ENCODE measurements at places on chromosomes 2 and 18.

DNA sequence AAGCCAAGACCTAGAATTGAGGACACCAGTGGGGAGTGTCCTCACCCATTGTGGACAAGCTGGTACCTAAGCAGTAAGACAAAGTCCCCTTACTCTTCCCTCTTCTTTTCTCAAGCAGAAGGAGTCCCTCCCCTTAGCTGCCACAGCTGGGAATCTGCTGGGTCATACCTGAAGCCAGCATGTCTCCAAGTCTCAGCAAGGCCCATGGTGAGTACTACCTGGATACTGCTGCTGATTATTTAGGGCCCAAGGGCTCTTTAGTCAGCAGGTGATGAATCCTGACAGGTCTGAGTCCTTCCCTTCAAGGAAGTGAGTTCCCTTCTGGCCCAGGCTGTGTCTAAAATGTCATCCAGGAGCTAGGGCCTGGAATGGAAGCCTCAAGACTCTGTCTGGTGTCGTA is 198.6 kb upstream of the STK17B start:
- DNase-seq = no peak

GRCh38 chr2:104476075-104476474 is 377.8 kb upstream of the POU3F3 start:
- no peak for DNase-seq

DNA sequence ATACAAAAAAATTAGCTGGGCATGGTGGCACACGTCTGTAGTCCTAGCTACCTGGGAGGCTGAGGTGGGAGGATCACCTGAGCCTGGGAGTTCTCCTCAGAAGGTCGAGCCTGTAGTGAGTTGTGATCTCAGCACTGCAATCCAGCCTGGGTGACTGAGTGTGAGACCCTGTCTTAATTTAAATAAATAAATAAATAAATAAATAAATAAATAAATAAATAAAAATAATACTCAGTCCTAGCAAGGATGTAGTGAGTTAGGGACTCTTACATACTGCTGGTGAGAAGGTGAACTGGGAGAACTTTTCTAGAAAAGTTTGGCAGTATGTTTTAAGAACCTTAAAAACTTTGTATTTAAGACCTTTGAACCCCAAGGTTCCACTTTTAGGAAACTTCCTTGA is 230.0 kb downstream of the CLIP4 start:
- no peak for DNase-seq

DNA sequence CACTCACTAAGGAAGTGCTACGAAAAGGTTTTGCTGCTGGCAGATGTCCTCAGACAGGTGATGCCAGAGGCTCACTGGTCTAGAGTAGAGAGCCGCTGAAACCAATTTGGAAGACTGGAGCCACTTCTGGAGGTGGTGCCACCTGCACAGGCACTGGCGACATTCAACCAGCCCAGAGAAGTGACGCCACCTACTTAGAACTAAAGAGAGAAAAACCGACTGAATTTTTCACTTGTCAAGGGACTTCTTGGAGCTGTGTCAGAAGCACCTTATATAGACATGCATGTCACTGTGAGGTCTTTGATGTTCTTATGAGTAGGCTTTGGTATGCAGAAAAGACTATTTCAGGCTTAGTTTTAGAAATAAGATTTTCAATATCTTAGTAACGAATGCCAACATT is 71.4 kb downstream of the BOD1L2 start:
- no peak for DNase-seq

DNA sequence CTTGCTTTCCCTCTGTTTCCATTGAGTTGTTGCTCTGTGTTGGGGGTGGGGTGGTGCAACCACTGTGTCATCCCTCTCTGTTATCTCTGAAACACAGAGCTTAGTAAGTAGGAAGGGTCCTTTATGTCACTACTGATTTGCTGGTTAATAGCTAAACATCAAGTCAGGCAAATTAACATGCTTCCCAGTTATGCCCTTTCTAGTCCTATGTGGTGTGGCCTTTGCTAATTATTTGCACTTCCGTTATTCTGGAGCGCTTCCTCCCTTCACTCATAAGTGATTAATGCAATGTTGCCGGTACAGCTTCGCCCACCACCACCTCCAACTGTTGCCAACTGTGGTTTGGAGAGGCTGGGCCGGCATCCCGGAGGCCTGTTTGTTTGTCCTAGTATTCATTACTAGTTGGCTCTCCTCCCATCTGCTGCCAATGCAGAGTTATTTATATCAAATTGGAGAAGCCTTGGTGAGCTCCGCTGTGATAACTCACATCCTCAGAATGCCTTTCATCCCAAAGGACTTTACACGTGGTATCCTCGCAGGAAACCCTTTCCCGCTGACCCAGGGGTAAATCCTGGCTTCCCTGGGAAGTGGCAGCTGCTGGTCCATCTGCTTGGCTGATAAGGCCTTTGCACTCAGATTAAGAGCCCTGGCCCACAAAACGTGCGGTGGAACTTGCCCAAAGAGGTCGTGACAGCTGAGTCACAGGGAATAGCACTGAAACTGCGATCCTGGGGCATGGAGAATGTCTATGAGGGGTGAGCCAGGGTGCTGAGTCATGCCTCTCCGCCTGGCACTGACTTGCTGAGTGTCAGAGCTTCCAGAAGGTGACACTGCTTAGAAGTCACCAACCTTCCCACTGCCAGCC is 72.0 kb upstream of the ZCCHC2 start:
- no peak for DNase-seq

- no peak for DNase-seq
Observed at GRCh38 chr2:72932045-72932740, 14.9 kb downstream of the EMX1 start.

- no peak for DNase-seq
Observed at GRCh38 chr2:227545990-227546389, 52.7 kb upstream of the SCYGR2 start.

- DNase-seq = no peak
Observed at GRCh38 chr2:43191947-43192516, 34.4 kb downstream of the ZFP36L2 start.

GRCh38 chr2:70707706-70708105 is 60.3 kb downstream of the ADD2 start:
- DNase-seq = no peak

- DNase-seq = no peak
Observed at GRCh38 chr2:118554616-118555015, 292.8 kb downstream of the EN1 start.

- DNase-seq = no peak
Observed at GRCh38 chr2:166494140-166494624, at the start of gene SCN7A. TSS of gene SCN7A (minus strand) at chr2:166494249. CDS start at chr2:166477696, 16,553 bp downstream.

- no peak for DNase-seq
Observed at GRCh38 chr18:22318745-22319407, 98.8 kb downstream of the CTAGE1 start.

DNA sequence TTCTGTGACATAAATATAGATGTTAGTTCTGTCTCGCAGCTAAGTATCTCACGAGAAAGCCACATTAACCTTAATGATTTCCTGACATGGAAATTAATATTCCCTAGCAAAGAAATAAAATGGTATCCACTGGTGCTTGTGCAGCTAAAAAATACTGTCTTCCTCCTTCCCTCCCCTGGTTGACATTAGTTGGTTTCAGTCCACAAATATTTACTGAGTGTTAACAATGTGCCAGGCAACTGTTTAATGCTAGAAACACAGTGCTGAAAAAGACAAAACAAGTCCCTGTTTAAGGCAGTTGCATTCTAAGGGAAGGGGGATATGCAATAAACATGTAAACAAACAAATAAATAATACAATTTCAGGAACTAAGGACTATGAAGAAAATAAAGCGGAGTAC is 44.2 kb upstream of the VPS54 start:
- DNase-seq = no peak

DNA sequence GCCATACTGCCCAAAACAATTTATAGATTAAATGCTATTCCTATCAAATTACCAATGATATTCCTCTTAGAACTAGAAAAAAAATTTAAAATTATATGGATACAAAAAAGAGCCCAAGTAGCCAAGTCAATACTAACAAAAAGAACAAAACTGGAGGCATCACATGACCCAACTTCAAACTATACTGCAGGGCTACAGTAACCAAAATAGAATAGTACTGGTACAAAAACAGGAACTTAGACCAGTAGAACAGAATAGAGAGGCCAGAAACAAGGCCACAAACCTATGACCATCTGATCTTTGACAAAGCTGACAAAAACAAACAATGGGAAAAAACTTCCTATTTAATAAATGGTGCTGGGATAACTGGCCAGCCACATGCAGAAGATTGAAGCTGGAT is 86.1 kb upstream of the KYNU start:
- no peak for DNase-seq

GRCh38 chr2:59726228-59727120 is 827.0 kb downstream of the BCL11A start:
- no peak for DNase-seq

DNA sequence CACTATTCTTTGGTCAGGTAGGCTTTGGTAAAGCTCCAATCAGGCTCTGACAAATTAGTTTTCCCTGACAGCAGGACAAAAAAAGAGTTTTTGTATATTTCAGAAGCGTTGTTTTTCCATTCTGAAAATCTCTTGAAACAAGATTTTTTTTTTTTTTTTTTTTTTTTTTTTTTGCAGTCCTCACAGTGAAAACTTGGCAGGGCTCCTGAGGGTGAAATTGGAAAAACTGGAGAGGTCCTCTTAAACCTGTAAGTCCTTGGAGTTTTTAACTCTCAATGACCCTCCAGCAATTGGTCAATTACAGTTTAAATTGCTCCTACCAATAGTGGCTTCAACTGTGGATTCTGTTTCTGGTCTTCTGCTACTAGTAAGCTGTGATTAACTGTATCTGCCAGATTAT is 244.5 kb upstream of the PKDCC start:
- DNase-seq = no peak

DNA sequence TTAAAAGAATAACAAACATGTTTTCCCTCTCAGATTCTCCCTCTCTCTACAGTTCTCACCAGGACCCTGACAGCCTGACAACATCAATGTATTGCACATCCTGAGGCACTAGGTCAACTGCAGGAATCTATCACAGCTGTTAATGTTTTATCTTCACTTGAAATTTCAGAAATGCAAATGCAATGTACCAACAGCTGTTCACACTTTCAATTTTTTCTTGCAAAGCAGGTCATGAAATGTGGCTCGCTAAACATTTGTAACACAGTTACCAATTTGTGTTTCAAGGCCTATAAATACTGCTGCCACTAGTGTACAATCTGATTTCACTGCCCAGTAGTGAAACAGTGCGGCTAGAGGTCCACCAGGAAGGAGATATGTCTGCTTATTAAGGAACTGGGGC is 147.8 kb downstream of the EXOC6B start:
- no peak for DNase-seq

DNA sequence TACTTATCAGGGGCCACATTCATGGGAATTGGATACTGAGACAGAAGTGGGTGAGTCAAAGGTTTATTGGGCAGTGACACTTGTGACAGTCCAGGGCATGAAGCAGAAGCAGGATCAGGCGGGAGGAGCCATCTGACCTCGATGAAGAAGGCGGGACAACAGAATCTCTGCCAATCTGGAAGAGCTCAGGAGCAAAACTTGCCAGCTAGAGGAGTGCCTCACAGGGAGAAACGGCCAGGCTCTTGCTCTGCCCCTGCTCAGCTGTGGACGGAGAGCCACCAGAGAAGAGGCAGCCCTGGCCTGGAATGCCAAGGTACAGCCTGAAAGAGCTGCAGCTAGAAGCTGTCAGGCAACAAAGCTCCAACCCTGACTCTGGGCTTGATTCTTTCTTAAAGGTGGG is 16.9 kb downstream of the DAW1 start:
- DNase-seq = no peak

DNA sequence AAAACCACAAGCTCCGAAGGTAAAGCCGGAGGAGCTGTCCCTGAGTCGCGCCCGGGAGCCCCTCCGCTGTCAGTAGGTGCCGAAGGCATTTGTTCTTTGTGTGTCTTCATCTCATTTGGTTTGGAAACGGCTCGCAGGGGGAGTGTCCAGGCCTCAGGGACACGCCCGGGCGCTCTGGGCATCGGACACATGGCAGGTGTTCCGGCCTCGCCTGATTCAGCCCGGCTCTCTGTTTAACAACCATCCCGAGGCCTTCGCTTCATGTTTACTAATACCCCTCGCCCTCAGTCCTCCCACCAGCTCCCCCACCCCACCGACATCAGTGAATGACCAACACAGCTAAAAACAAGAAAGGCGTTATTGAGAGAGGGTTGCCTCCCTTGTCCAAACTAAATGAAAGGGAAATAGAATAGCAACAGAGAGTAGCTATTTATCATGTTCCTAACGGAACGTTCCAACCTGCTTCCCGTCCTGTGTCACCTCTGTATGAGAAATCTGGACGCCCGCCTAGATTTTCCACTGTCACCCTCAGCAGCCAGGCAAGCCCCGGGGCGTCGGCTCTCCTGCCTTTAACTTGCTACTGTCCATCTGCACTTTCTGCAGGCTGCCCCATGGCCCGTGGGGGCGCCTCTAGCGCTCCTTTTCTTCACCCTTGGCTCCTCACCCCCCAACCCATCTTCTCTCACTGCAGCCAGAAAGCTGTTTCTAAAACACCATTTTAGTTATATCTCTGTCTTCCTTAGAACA is 73.9 kb downstream of the MYCN start:
- no peak for DNase-seq

DNA sequence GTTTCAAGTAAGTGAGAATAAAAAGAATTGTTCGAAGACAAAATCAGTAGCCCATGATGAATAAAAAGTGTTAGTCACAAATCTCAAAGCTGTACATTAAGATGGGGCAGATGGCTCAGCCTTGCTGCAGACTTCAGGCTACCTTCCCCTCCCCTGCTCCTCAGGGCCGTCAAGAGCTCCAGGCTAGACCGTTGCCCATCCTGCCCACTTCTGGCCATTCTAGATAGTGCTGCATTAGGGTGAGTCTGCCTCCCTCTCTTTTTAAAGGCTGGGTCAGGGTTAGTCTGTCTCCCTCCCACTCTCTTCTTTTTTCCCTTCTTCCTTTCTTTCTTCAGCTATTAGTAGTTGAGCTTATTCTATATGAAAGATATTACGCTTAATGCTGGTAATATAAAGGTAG is 86.0 kb downstream of the MAPRE2 start:
- peak; percentile 10 for DNase-seq

GRCh38 chr18:78145096-78145495 is 834.5 kb upstream of the SALL3 start:
- DNase-seq = no peak

DNA sequence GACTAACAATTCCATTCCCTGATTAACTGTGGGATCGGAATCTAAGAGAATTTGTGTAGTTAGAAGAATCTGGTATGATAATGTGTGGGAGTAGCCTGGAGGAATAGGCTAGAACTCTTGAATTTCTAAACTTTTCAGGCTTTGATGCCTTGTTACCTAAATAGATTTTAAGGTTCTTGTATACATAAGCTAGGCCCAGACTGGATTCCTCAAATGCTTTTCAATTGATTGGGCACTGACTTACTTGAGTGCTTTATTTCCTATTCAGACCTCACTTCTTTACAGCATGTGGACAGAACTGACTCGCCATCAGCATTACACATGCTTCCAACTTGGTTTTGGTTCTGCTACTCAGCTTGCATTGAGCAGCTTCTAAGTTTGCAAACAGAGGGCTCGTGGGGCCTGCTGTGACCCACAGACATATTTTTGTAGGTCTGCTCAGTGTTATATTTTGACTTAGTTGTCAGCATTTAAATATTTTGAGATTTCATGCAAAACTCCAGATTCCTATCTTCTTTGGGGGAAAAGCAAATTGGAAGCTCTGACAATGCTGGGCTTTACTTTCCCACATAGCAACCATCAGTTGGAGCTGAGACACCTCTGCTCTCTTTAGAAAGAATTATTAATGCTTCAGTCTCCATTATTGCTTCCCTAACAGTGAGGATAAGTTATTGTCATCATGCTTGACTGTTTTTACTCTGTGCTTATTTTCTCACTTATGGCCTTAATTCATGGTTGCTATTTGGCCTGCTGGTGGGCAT is 5.7 kb downstream of the PARD3B start:
- no peak for DNase-seq
